ENCODE measurements at places on chromosomes 4 and X.

DNA sequence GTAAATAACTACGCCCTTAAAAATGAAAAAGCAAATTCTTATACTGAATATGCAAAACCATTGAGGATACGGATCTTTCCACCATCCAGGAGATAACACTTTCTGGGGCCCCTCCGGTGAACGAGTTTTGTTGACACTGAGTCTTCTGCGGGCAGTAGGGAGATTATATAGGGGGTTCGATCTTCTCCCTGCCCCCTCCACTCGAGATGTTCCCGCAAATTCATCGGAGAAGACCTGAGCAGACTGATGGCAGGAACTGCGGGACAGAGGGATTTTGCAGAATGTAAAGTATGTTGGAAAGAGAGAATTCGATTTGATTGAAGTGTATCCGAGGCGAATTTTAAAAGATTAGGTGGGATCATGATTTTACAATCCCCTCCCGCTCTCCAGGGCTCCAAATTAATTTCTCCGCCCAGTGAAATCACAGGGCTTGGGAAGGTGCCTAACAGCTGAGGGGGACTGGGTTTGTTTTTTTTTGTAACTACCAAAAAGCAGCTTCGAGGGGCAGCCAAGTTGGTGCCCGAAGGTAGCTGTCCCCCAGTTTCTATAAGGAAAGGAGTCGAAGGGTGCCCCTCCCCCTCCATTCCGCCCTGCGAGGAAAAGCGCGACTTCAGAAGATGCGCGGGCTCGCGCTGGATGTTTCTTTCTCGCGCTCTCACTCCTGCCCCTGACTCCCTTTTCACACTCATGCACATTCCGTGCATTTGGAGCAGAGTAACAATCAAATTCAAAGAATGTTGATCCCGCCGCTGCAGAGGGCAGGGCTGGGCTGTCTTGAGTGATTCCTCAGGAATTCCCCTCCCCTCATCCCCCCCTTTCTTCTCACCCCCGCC, 1.2 kb downstream of the TMEM255A start:
- DNase-seq = peak; percentile 34

GRCh38 chr4:122619611-122620010, 1.3 kb downstream of the IL21 start:
- DNase-seq = no peak

GRCh38 chr4:185165605-185166063, 22.6 kb downstream of the SLC25A4 start:
- DNase-seq = no peak

- DNase-seq = no peak
Observed at GRCh38 chrX:124033821-124034220, 72.3 kb downstream of the STAG2 start.

DNA sequence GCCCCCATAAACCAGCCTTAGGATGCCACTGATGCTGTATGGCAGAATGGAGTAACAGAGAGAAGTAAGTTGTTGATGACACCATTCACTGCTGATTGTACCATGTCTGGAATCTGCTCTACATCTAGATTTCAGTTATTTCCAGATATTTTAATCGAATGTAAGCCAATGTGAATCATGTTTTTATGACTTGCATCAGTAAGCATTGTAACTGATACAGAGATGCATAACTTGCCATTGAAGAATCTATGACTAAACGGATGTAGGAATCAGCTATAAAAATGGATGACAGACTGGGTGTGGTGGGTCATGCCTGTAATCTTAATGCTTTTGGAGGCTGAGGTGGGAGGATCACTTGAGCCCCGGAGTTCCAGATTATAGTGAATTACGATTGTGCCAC, 161.0 kb upstream of the GATB start:
- DNase-seq = no peak

DNA sequence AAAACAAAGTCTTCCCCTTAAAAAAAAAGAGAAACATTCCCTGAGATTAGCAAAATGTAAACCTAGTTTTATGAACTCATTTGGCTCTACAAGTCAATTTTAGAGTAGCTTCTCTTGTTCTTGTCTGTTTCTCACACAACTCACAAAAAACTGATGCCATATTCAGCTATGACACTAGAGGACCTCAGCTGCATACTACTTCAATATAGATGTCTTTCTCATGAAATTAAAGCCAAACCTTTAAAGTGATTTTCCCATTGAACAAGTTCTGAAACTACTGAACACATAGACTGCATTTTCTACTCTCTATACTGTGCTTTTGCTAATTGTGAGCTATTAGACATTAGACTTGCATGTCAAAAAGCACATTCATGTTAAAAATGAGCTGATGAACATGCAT, 49.8 kb downstream of the TBCK start:
- no peak for DNase-seq

GRCh38 chr4:174156239-174156826, 127.1 kb downstream of the FBXO8 start:
- no peak for DNase-seq

GRCh38 chrX:150936556-150936955, 38.1 kb upstream of the CD99L2 start:
- DNase-seq = no peak

DNA sequence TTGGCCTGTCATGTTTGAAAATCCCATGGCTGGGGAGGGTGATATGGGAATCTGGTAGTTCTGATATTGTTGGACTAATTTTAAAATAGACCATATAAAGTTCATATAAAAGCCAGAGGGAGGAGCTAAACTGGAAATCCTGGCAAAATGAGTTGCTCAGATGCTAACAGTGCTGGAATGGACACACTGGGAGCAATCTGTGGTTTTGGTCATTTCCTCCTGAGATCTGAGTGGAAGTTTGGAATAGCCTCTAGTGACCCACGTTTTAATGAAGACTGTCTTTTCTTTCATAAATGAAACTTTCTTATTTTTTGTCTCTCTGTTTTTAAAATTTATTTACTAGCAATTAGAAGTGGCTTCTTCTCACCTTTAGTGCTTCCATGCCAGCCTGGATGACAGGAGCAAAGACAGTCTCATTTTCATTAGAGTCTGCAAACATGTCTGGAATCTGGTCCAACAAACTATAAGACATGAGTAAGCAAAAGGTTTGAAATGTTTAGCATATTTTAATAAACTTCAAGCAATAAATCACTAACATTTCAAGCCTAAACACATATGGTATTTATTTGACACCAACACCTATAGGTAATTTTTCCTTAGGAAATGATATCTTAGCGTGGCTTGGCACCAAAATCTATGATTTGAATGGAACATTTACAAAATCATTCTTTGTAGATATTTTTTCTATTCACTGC, 66.6 kb downstream of the METTL14 start:
- DNase-seq = no peak

DNA sequence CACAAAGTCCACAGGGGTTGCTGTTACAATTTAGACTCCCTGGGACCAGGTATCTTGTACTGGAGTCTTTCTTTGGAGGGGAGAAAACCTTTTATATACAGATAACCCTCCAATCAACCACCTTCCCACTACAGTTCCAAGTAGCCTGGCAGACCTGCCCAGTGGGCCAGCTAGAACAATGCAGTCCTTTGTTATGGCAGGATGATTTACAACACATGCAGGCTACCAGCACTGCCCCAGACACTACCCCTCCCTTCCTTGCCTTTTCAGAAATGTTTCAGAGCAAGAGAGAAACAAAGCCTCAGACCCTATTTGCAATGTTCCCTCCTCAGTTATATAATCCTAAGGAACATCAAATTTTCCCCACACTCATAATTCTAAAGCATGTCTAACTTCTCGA, 11.1 kb downstream of the RASL11B start:
- no peak for DNase-seq

DNA sequence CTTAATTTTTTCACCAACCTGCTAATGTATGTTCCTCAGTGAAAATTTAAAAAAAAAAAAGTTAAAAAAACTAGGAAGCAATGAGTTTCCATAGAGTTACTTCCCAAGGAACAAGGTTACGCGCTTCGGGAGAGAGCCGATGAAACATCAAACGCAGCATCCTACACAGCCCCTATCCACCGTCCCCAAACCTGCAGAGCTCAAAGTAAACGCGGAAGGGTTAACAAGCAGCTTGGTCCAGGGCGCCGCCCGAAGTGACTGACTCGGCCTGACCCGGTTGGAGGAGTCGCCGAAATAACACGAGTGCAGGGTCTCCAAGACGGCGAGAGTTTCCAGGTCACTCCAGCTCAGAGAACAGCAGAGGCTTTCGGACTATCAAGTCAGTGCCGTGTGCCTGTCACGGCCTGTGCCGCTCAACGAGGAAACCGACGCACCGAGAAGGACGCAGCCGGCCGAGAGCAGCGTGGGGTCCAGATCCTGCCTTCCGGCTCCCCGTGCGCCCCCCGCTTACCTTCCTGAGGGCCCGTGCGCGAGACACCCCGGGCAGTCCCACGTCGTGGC, 512 bp downstream of the NOP14 start:
- peak; percentile 50 for DNase-seq

DNA sequence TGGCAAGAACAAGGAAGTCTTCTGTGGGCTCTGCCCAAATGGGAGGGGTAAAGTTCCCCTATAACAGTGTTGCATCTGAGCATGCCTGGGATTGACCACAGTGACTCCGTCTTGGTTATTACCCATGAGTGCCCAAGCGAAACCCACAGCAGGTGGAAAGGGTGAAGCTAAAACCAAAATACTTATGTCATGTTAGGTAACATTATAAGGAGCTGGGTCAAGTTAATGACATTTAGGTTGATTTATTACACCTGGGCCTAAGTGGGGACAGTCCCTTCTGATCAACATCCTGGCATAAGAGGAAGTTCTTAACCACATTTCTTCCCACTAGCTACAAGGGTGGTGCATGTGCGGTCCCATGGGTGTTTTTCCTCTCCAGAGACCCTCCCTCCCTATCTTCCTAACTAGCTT, 1.3 kb upstream of the ZNF732 start:
- DNase-seq = peak; percentile 8

- no peak for DNase-seq
Observed at GRCh38 chrX:3046253-3047240, 5.3 kb downstream of the ARSF start.

GRCh38 chr4:163331629-163332376, 593 bp downstream of the NPY1R start:
- no peak for DNase-seq

GRCh38 chr4:159534655-159535054, 431.8 kb downstream of the RAPGEF2 start:
- no peak for DNase-seq

DNA sequence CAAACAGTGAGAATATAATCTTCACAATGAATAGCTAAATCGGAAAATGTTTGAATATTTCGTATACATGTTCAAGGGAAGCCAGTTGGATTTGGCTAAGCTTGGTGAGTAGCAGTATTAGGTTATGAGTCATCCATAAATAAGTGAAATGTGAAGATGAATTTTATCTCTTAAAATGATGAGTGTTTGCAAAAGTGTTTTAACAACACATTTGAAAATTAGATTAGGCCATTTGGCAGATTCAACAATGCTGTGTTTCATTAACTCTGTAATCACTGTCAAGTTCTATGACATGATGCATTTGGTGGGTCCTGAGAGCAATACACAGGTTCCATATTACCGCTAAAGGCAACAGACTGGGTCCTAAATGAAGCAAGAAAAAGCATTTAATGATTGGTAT, 301.9 kb upstream of the PRPS2 start:
- DNase-seq = no peak

- DNase-seq = no peak
Observed at GRCh38 chrX:120311727-120312063, 434 bp upstream of the TMEM255A start.

GRCh38 chr4:83846193-83846830, 310.4 kb downstream of the GPAT3 start:
- DNase-seq = no peak

- DNase-seq = no peak
Observed at GRCh38 chr4:1492651-1493539, 86.7 kb upstream of the NKX1-1 start.

DNA sequence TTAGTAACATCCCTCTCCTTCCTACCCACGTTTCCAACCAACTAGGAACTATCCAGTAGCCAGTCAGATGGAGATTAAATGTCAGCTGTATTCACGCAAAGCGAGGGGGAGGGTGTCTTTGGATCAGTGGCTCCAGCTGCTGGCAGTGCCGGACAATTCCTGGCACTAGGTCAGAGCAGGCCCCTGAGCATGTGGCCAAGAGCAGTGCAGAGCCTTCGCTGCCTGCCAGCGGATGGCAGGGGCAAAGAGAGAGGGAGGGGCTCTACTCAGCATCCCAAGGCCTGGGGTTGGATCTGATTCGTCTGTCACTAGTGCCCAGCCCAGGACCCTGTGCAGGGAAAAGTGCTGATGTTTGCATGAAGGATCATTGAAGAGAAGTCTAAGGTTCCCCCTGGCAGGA, 28.7 kb upstream of the JAKMIP1 start:
- DNase-seq = no peak

DNA sequence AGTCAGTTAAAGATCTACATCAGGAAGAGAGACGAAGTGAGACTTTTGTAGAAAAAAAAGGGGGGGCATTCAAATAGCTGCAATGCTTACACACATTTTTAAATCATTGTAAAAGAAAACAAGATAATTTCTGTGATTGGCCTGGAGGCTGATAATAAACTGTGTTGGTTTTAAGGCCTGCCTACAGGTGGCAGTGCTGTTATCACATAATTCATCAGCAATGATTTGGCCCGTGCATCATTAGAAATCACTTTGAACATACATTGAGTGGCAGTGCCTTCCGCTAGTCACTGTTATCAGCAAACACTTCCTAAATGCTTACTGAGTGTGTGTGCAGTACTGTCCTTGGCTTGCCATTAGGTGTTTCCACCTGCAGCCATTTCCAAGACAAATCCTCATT, 831.9 kb downstream of the TRIML1 start:
- DNase-seq = no peak

DNA sequence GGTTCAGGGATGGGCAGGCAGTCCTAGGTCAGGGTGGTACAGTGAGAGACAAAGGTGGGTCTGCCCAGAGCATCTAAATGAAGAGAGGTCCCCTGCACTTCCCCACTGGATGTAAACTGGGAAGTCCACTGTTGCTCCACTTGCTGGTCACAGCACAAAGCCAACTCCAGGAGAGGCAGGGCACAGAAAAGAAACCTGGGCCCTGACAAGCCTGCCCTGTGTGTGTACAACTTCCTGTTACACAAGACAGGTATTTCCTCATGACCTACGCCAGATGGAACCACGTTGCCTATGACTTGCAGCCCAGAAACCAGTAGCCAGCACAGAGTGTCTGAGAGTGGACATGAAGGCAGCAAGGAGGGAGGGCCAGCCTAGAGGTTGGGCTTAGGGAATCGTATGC, 161.8 kb downstream of the SH3KBP1 start:
- DNase-seq = peak; percentile 34

DNA sequence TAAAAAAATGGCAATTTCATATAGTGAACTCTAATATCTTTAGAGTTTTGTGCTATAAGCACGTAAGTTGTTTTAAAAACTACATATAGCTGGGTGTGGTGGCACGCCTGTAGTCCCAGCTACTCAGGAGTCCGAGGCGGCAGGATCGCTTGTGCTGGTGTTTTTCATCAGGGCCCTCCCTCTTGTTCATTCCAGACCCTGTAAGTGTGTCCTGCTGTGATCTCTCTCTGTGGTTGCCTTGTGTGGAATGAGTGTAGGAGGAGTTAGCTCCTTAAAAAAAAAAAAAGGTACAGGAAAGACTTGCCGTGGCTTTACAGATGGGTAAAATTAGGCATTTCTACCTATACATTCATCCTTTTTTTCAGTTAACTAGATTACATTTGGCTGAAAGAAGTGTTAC, 35.4 kb downstream of the RBBP7 start:
- no peak for DNase-seq

- DNase-seq = no peak
Observed at GRCh38 chr4:68401231-68401630, 46.0 kb upstream of the TMPRSS11E start.
